Activated T-helper 2 cell treated with anti-CD3 and anti-CD28 coated beads, Interferon-gamma antibody, Interleukin-2, Interleukin-4, amounts not matched to agents 10 μg/mL and 5 μg/mL and 100 μg/mL, durations not matched to agents 14 hours and 24 hours and 36 hours (primary cell): ENCODE measurements at places on chromosomes 5 and 9.

- no peaks in the 10 kb centered on the region for H3K4me1 ChIP-seq
- H3K27me3 ChIP-seq: no peaks in the 10 kb centered on the region
- H3K36me3 ChIP-seq: no peaks in the 10 kb centered on the region
- DNase-seq: no peak
Observed at GRCh38 chr5:37777432-37778130, 62.3 kb downstream of the GDNF start.

GRCh38 chr9:1978941-1979340 is 36.2 kb upstream of the SMARCA2 start:
- no peaks in the 10 kb centered on the region for H3K36me3 ChIP-seq
- H3K27ac ChIP-seq: no peak overlapping the region
- no peak for DNase-seq
- H3K27me3 ChIP-seq: peaks cover 4% of the 10 kb centered on the region
- no peak overlapping the region for H3K4me3 ChIP-seq

DNA sequence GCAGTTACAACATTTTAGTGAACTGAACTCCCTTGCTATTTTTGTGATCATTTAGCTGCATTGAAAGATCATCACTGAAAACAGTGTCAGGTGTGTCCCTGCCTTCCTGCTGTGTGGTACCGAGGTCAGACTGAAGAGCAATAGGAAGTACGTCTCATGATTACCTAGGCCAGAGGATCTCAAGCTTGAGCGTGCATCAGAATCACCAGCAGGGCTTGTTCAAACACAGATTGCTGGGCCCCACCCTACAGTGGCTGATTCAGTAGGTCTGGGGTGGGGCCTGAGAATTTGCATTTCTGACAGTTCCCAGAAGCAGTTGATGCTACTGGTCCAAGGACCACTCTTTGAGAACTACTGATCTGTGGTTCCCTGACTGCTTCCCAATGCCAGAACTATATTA is 159.6 kb downstream of the ACTL7B start:
- H3K27ac ChIP-seq: no peak overlapping the region
- H3K36me3 ChIP-seq: no peaks in the 10 kb centered on the region
- no peaks in the 10 kb centered on the region for H3K4me1 ChIP-seq
- H3K27me3 ChIP-seq: no peaks in the 10 kb centered on the region
- no peak for DNase-seq

DNA sequence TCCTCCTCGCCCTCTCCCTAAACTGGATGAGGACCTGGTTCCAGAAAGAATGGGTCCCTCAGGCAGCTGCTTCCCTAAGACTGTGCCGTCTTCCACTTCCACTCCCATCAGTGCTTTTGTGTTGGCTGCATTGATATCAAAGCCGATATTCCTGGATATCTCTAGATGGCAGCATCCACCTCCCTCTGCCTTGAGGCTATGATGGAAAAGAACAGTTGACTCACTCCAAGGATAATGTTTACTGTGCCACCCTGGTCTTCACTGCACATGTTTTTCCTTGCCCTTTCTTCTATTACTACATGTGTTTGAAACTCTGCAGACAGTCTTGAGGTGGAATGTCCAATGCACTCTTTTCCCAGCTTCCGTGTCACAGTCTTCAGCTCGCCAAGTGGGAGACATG is 211.6 kb downstream of the MAST4 start:
- H3K4me3 ChIP-seq: no peak overlapping the region
- no peak for DNase-seq
- H3K36me3 ChIP-seq: no peaks in the 10 kb centered on the region
- H3K4me1 ChIP-seq: peaks cover 3% of the 10 kb centered on the region
- H3K27ac ChIP-seq: no peak overlapping the region
- peaks cover 54% of the 10 kb centered on the region for H3K27me3 ChIP-seq

DNA sequence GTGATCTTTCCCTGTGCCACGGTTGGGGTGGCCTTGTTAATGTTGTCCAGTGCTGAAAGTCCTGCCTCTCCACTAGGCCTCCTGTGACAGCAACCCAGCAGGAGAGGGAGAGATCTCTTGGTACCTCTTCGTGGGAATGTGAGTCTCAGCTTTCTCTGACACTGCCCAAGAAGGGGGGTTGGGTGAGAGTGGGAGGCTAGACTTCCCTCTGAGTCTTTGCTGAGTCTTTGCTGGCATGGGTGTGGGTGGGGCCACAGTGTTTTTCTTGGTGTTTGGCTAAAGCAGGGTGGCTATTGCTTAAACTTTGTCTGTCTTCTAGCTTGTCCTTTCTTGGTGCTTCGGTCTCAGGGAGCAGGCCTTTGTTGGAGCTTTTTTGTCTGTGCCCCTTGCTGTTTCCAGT is 145.6 kb downstream of the GNA14 start:
- H3K4me1 ChIP-seq: no peaks in the 10 kb centered on the region
- no peak overlapping the region for H3K27ac ChIP-seq
- no peak overlapping the region for H3K4me3 ChIP-seq
- H3K36me3 ChIP-seq: no peaks in the 10 kb centered on the region

DNA sequence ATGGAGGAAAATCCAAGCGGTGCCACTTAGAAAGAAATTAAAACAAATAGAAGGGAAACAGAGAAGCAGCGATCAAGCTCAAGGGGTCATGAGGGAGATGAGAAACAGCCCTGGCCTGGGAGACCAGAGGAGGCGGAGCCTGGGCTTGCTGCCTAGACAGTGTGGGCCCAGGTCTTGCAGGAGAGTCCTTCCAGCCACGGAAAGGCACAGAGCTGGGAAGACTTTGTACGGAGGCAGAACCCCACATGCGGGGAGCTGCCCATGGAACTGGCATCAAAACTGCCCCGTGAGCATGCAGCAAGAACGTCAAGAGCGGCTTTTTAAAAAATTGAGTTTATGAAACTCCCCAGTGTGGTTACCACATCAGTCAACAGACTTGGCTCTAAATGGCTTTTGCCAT is 119.4 kb downstream of the IRX1 start:
- H3K27me3 ChIP-seq: no peaks in the 10 kb centered on the region
- no peak overlapping the region for H3K4me3 ChIP-seq
- H3K36me3 ChIP-seq: no peaks in the 10 kb centered on the region
- DNase-seq: no peak

- H3K4me1 ChIP-seq: peaks cover 66% of the 10 kb centered on the region
- H3K4me3 ChIP-seq: peak overlapping the region; percentile 79
- peaks cover 29% of the 10 kb centered on the region for H3K36me3 ChIP-seq
- no peak for DNase-seq
- H3K27me3 ChIP-seq: no peaks in the 10 kb centered on the region
Observed at GRCh38 chr9:3477236-3477834, 48.5 kb downstream of the RFX3 start.

DNA sequence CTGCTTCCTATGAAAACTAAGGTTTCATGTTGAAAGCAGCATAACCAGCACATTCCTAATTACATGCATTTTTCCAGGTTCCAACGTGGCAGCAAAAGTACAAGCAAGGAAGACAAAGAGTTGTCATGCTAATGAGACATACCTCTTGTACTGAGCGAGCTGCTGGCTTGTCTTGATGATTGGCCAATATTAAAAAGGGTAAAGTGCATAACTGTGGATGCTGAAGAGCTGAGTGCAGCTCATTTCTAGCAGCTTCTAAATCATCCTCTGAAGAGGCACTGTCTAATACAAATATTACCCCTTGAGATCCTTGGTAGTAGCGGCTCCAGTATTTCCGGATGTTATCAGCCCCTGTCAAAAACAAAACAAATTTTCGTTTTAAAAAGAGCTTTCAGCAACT is 197.3 kb downstream of the ARL15 start:
- no peak overlapping the region for H3K4me3 ChIP-seq
- no peaks in the 10 kb centered on the region for H3K27me3 ChIP-seq
- no peak for DNase-seq
- no peak overlapping the region for H3K27ac ChIP-seq
- H3K4me1 ChIP-seq: no peaks in the 10 kb centered on the region
- no peaks in the 10 kb centered on the region for H3K36me3 ChIP-seq

DNA sequence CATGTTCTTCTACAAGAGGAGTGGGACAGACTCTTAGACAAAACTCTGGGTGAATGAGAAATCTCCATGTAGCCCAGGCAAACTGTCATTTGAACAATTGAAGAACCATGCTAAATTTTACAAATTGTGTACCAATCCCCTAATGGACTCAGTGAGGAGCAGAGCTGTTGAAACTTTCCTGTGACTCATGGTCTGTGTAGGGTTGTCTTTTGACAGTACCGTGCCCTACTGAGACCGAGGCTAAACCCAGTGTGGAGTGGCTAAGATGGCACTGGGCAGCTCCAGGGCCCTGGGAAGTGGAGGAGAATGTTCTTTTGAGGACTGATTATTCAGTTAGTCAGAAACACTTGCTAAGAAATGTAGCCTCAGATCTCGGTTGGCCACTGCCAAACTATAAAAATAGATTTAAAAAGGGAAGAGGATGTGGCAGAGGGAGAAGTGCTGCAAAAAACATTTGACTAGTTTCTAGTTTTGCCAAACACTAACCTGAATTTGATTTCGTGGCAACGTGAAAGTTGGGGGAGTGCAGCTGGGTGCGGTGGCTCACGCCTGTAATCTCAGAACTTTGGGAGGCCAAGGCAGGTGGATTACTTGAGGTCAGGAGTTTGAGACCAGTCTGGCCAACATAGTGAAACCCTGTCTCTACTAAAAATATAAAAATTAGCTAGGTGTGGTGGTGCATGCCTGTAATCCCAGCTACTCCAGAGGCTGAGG is 24.7 kb downstream of the POU4F3 start:
- DNase-seq: no peak
- H3K36me3 ChIP-seq: no peaks in the 10 kb centered on the region
- no peak overlapping the region for H3K4me3 ChIP-seq
- peaks cover 21% of the 10 kb centered on the region for H3K27me3 ChIP-seq
- H3K4me1 ChIP-seq: peaks cover 3% of the 10 kb centered on the region

- H3K27me3 ChIP-seq: no peaks in the 10 kb centered on the region
- H3K36me3 ChIP-seq: no peaks in the 10 kb centered on the region
- DNase-seq: no peak
- H3K27ac ChIP-seq: no peak overlapping the region
- no peak overlapping the region for H3K4me3 ChIP-seq
Observed at GRCh38 chr5:164439799-164440198, 934.4 kb downstream of the MAT2B start.

DNA sequence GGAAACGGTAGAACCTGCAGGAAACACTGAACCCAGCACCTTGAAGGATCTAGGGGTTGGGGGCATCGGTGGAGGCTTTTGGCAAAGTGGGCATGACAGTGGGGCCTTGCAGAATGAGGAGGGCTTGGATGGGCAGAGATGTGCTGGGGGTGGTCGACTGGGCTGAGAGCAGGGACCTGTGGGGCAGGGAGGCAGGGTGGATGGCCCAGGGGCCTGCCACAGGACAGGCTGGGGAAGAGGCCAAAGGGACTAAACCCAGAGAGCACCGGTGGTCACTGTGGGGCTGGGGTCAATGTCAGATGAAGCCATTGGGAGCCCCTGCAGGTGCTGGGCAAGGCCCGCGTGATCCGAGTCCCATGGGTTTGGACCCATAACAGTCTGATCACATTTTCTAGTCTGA is 175.3 kb downstream of the DAB2IP start:
- H3K27me3 ChIP-seq: no peaks in the 10 kb centered on the region
- DNase-seq: no peak
- no peak overlapping the region for H3K4me3 ChIP-seq
- no peaks in the 10 kb centered on the region for H3K36me3 ChIP-seq
- no peak overlapping the region for H3K27ac ChIP-seq

DNA sequence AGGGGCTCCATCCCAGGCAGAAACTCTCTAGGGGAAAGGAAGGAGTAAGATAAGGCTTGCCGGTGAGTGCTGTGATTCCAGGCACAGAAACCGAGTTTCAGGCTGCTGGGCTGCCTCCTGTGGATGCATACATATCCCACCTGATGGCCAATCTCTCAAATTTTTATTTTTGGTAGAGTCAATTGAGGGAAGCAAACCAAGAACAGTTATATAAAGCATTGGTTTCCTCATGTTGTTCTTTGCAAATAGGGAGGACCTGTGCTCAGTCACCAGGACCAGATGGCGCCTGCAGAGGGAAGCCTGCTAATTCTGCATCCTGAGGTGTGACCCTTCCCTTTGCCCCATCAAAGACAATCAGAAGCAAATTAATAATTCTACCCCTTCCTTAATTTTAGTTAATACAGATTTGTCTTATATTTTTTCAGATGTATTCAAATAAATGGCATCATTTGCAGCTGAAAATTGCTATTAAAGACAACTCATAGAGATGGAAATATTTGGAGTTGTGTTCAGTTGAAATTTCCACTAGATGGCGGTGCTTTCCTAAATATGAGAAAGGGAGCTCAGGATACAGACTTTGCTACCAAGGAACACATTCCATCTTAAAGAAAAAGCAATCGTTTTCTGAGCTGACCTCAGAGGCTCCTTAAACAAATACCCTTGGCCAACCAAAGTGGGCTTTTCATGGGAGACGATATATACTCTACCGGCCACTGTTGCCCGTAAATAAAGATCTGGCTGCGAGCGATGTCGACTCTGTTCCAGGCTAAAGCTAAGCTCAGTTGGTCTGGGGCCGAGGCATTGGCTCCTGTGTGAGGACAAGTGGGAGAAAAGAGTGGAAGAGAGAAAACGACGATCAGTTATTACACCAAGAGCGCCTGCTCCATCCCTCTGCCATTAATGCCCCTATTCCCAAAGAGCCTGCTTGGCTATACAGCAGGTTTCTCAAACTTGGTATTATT is 225.7 kb upstream of the KLF9 start:
- no peaks in the 10 kb centered on the region for H3K36me3 ChIP-seq
- peaks cover 6% of the 10 kb centered on the region for H3K27me3 ChIP-seq
- no peaks in the 10 kb centered on the region for H3K4me1 ChIP-seq
- no peak for DNase-seq
- H3K27ac ChIP-seq: no peak overlapping the region

GRCh38 chr9:14205463-14205862 is 108.5 kb downstream of the NFIB start:
- H3K27ac ChIP-seq: no peak overlapping the region
- no peaks in the 10 kb centered on the region for H3K27me3 ChIP-seq
- no peaks in the 10 kb centered on the region for H3K36me3 ChIP-seq
- no peak overlapping the region for H3K4me3 ChIP-seq
- no peak for DNase-seq

- no peak overlapping the region for H3K4me3 ChIP-seq
- H3K27me3 ChIP-seq: no peaks in the 10 kb centered on the region
- no peaks in the 10 kb centered on the region for H3K4me1 ChIP-seq
- H3K27ac ChIP-seq: no peak overlapping the region
- no peak for DNase-seq
Observed at GRCh38 chr5:161138751-161139455, 286.9 kb upstream of the ATP10B start.

- no peaks in the 10 kb centered on the region for H3K4me1 ChIP-seq
- no peak overlapping the region for H3K4me3 ChIP-seq
- H3K27ac ChIP-seq: no peak overlapping the region
- DNase-seq: no peak
- H3K36me3 ChIP-seq: no peaks in the 10 kb centered on the region
- no peaks in the 10 kb centered on the region for H3K27me3 ChIP-seq
Observed at GRCh38 chr5:9957214-9957613, 292.5 kb downstream of the ATPSCKMT start.
